ENCODE measurements at places on chromosomes 12 and 14. TPM values are rescaled to one million over a fixed set of nuclear protein-coding genes. Genes with fewer than 3 reads are reported as not detected.

The TBK1 gene
- 25.1 TPM for polyA plus RNA-seq

The PRB2 gene
- not detected for polyA plus RNA-seq

The RDH16 gene
- polyA plus RNA-seq, result 0.34 TPM

The SERPINA4 gene
- polyA plus RNA-seq, result 1.0 TPM

The CD163L1 gene
- 2.4 TPM for polyA plus RNA-seq

The GALNT16 gene
- polyA plus RNA-seq, result 4.5 TPM

The PIANP gene
- 16.3 TPM for polyA plus RNA-seq

The NANOG gene
- polyA plus RNA-seq, result 0.32 TPM

The BCL7A gene
- 35.0 TPM for polyA plus RNA-seq

The AMHR2 gene
- 0.39 TPM for polyA plus RNA-seq

The DNAJC22 gene
- polyA plus RNA-seq, result 19.6 TPM

The SLC22A17 gene
- polyA plus RNA-seq, result 50.8 TPM

The C1S gene
- 56.3 TPM for polyA plus RNA-seq

The WASHC3 gene
- polyA plus RNA-seq, result 51.5 TPM
